Fibroblast of skin of scalp (primary cell): ENCODE measurements at places on chromosomes 7 and 10.

DNA sequence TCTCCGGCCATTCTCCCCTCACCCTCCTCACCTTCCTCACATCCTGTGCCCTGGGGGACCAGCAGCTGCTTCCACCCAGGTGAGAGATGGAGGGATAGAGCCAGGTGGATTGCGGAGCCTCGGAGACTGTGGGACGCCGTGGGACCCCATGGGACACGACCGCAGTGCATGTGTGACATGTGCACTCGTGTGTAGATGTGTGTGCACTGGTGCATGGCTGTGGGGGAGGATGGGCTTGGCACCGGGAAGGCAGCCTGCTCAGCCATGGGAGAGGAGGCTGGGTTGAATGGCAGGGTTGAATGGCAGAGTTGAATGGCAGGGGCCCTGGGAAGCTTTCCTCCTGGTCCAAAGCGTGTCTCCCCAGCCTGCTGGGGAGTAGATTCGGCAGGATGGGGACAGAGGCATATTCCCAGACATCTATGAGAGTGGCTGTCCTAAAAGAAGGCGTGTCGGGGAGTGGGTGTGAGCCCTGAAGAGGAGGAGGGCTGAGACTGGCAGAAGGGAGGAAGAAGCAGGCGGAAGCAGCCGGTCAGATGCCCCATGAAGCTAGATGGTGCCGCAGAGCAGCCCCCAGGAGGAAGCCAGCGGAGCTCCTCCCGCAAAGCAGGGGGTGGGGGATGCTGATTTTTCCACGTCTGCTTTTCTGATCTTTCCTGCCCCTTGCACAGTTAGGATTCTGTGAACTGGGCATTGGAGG, 815 bp downstream of the GIMAP8 start:
- DNase-seq = no peak

DNA sequence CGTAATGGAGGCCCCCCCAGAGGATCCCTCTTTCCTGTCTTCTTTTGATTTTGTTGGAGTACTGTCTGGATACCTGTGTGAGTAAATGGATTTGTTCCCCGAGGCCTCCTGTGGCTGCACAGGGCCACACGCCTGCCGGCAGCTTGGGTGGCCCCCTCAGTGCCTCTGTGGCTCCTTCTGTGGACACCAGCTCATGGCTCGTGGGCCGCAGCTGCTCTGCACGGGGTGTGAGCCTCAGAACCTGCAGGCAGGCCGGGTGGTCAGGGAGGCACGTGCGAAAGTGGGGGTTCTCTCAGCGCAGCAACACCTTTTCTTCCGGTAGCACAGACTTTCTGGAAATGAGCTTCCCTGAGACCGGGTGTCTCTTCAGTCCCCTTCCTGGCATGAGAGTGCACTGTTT, 70.3 kb downstream of the WDR37 start:
- DNase-seq = no peak

DNA sequence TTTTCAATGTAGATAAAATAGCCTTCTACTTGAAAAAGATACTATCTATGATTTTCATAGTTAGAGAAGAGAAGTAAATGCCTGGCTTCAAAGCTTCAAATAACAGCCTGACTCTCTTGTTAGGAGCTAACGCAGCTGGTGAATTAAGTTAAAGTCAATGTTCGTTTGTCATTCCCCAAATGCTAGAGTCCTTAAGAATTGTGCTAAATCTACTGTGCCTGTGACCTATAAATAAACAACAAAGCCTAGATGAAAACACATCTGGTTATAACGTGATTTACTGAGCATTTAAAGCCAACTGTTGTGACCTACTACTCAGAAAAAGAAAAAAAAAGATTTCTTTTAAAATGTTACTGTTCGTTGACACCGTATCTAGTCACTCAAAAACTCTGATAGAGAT, 134.7 kb downstream of the POLR1F start:
- no peak for DNase-seq

- no peak for DNase-seq
Observed at GRCh38 chr10:99621454-99622251, 1.4 kb upstream of the SLC25A28 start.

- DNase-seq = no peak
Observed at GRCh38 chr7:108596560-108596959, 26.9 kb downstream of the DNAJB9 start.

DNA sequence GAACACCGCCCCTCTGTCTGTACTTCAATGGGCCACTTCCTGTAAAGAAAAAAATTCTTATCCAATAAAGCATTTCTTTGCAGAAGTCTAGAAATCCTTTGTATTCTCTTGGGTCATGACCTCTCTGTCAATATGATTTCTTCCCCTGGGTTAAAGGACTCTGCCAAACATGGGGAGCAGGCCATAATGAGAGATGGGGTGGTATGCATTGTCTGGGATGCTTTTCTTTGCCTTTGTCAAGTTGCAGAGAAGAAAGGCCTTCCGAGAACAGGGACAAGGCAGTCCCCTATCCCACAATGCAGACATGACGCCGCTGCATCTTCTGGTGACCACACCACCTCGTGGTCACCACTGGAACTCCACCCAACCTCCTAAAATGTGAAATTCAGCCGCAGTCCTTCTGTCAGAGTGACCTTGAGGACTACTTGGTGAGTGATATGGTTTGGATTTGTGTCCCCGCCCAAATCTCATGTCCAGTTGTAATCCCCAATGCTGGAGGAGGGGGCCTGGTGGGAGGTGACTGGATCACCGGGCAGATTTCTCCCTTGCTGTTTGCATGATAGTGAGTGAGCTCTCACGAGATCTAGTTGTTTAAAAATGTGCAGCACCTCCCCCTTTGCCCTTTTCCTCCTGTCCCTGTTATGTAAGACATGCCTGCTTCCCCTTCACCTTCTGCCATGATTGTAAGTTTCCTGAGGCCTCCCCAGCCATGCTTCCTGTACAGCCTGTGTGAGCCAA, 15.2 kb upstream of the FRMPD2 start:
- DNase-seq = peak; percentile 57

GRCh38 chr7:124013306-124013705, 19.6 kb downstream of the TMEM229A start:
- DNase-seq = no peak

DNA sequence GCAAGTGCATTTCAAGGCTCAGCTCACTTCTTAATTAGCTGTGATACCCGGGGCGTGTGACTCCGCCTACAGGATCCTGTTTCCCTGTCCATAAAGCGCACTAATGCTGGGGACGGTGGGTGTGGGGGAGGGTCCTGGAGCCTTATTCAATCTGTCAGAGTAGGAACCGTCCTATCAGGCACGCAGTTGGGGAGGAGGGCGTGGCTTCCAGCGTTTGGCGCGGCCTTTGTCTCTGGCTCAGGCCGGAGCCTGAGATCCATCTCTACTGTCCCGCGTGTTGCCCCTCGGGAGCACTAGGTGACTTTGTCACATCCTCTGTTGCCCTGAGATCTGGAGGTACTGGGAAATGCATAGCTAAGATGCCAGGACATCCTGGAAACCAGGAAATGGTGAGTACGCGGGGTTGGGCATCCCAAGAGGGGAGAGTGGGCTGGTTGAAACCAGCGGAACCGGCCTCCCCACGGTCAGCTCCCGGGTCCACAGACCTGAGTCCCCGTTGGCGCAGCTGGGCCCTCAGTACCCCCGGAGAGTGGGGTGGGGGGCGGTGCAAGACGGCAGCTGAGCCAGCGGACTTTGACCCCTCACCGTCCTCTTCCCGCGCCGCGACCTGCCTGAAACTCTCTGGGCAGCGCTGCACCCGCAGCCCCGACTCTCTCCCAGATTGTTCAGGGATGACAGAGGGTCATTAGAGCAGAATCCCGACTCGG, 104.4 kb upstream of the ZNF92 start:
- DNase-seq = peak; percentile 69

- no peak for DNase-seq
Observed at GRCh38 chr7:15236952-15237351, 324.9 kb downstream of the AGMO start.

GRCh38 chr7:25854608-25855497, 297.1 kb upstream of the NFE2L3 start:
- DNase-seq = peak; percentile 100

DNA sequence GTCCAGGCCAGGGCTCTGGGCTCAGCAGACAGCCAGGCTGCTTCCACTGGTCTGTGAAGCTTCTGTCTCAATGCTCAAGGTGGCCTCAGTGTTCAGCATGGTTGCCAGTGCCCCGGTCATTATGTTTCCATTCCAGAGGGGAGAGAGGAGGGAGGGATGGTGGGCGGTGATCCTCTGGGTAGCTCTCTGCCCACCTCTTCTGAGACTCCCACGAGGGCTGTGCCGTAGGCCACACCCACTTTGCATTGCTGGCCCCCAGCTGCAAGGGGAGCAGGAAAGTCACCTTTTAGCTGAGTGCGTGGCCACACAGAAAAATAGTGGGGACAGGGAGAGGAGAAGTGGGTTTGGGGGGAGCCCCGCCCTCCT, 42.5 kb downstream of the FOXK1 start:
- peak; percentile 54 for DNase-seq

- peak; percentile 43 for DNase-seq
Observed at GRCh38 chr10:97463363-97464132, 17.6 kb downstream of the ZDHHC16 start.

DNA sequence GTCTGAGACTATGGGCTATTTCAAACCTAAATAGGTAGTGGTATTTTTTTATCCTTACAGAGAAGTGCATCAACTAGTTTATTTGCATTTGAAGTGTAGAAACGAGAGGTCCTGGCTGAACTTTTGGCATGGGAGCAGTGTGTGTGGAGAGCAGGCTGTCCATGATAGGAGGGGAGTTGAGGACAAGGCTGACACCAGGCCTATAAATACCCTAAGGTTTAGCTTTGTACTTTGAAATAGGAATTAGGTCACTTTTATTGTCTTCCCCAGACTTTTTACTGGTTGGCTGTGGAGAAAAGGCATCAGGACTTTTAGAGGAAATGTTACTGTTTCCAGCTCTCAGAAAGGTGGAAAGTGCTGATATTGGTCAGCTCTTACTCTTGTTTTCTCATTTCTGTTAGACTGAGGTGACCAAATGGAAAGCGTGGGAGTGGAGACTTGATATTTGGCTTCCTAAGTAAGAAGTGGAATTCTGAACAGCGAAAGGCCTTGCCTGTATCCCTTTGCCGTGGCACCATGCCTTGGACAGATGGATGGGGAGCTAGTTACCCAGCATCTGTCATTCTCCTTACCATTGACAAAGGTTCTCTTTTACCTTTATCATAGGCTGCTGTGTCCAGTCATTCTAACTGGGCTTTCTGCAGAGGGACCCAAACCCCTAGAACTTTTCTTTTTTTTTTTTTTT, 46.0 kb downstream of the GBF1 start:
- DNase-seq = no peak

DNA sequence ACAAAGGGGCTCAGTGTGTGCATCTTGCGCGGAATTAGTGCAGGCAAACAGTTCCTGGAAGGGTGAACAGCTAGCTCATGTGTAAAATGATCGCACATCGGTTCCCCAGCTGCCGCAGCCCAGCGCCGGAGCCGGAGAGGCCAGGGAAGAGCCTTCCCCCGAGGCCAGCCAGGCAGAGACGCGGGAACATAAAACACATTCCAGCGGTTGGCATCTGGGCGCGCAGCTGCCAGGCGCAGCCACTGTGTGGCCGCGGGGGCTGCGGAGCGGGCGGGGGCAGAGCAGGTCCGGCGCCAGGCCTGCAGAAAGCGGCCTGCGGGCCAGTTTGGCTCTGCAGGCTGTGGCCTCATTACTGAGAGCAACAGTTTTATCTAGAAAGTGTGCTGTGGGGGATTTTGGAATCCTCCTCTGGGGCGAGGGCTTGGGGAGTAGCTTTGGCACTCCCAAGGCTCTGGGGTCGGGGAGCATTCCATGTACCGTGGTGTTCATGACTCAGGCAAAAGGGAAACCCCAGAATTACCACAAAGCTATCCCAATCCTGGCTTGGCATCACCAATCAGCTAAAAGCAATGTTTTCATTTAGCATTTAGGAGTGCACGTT, 74.3 kb downstream of the SAMD9 start:
- DNase-seq = peak; percentile 97

GRCh38 chr10:78570633-78571235, 498.0 kb upstream of the ZMIZ1 start:
- DNase-seq = no peak

GRCh38 chr10:86944907-86945306, 12.5 kb downstream of the MMRN2 start:
- DNase-seq = no peak

GRCh38 chr10:99280472-99280871, 44.8 kb upstream of the HPSE2 start:
- DNase-seq = no peak

DNA sequence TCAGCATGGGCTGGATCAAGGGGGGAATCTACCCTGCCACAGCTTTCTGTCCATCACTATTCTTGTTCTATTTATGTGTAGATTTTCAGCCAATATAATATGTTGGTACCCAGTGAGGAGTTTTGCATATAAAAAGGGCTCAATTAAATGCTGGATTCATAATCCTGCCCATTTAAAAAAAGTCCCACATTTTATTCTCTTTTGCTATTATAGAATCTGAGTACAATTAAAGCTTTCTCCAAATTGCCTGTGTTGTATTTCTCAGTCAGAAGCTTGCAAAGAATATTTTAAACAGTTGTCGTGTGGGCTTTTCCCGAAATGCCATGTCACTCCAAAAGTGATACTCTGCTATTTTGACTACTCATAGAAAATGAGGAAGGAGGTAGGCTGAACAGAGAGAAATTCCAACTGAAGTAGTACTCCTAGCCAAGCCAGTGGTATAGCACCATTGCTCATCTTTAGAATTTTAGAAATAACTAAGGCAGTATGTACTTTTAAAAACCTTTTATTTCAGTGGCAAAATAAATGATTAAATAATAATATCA, 108.3 kb upstream of the HDAC9 start:
- DNase-seq = no peak

DNA sequence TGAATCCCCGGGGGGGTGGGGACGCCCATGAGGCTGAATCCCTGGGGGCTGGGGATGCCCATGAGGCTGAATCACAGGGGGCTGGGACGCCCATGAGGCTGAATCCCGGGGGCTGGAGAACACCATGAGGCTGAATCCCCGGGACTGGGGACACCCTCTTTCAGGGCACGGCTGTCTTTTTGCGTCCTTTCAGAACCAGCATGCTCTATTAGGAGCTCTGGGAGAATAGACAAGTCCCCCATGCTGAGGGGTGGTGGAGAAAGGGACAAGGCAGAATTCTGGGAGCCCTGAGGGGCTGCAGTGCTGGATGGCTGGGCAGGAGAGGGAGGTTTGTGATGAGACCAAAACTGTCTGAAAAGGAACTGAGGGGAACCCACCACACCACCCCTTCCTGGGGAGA, 257.3 kb upstream of the TCERG1L start:
- DNase-seq = no peak
